ENCODE measurements at places on chromosomes 11 and 22.

DNA sequence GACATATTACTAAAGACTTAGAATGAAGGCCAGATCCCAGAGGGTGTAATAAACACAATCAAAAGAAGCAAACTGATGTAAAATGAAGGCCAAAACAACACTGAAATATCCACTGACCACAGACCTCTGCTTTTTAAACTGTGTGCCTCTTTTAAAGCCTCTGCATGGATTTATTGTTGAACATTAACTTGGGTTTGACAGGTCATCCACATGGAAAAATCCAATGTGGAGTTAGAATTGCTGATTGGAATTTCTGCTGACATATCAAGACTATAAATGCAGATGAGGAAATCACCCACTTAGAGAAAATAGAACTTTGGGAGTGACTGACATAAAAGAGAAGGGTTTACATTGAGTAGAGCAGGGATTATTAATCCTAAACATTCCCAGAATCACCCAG, 853.9 kb upstream of the RAG2 start:
- no peak for DNase-seq

DNA sequence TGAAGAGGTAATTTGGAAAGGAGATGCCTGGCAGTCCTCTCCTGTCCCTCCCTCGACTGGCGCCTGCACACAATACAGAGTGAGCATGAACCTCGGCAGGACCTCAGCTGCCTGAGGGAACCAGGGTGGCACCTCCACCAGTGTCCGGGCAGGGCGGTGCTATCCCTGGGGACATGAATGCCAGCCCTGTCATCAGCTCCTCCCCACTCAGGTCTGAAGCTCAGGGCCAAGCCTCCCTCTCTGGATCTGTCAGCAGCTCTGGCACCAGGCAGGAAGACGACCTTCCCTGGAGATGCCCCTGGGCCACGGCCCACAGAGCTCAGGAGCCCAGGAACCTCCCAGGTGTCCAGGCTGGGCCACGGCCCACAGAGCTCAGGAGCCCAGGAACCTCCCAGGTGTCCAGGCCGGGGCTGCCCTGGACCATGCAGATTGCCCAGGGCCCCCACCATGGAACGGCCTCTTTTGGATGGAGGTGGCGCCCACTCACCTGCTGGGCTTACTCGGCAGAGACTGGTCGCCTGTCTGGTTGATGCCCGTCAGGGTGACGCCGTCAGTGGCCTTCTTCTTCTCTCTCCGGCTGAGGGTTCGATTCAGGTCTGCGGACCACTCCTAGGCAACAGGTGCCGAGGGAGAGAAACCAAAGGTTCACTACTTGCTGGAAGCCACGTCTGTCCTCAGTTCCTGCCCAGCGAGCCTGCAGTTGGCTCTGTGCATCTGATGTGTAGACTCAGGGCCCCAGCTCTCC, 21.7 kb upstream of the ARFGAP3 start:
- no peak for DNase-seq

DNA sequence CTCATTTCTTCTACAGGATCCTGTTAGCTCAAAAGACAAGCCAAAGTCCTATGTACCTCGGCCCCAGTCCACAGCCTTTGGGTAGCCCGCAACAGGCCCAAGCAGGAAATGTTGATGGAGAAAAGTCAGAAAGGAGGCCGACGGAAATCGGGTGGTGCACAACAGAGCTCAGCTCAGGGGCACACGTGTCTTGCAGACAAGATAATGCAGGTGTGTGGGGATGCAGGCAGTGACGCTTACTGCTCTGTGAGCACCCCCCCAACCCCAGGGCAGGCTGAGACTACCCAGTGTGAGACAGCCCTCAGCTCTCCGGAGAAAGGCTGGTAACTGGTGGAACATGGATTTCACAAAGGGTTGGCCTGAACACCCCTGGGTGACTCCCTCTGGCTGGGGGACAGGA, 4.3 kb upstream of the PDE2A start:
- no peak for DNase-seq

GRCh38 chr11:1534682-1535081, 37.4 kb downstream of the DUSP8 start:
- no peak for DNase-seq

DNA sequence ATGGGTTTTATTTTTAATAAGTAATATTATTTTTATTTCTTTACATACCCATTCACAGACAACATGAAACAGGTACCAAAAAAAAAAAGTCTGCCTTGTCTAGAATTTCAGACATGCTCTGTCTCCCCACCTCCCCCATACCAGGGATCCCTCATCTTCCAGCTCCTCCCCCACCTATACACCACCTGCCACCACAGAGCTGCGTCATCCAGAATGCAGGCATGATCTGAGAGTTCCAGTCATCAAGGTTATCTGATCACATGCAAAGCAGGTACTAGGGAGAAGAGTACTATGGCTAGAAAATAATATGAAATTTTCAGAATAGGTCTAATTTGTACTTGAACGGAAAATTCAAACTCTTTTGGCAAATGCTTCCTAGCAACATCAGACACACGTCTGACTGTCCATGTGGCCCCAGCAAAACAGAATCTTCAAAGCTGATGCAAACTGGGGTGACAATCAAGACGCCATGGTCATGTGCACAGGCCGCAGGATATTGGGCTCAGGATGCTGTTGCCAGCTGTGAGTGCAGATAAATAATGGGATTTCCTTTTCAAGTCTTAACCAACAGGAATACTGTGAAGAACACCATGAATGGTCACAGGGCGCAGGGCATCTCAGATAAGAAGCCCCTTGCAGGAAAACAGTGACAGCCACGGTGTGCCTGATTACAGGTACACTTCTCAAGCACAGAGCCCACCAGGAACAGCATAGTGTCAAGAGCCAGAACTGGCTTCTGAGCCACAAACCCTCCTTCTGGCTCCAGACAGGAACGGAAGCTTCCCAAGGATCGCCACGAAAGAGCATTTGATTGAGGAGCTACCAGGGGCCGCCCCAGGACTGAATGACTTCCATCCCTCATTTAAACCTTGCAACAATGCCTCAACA, 169.5 kb downstream of the EFCAB6 start:
- DNase-seq, result no peak

DNA sequence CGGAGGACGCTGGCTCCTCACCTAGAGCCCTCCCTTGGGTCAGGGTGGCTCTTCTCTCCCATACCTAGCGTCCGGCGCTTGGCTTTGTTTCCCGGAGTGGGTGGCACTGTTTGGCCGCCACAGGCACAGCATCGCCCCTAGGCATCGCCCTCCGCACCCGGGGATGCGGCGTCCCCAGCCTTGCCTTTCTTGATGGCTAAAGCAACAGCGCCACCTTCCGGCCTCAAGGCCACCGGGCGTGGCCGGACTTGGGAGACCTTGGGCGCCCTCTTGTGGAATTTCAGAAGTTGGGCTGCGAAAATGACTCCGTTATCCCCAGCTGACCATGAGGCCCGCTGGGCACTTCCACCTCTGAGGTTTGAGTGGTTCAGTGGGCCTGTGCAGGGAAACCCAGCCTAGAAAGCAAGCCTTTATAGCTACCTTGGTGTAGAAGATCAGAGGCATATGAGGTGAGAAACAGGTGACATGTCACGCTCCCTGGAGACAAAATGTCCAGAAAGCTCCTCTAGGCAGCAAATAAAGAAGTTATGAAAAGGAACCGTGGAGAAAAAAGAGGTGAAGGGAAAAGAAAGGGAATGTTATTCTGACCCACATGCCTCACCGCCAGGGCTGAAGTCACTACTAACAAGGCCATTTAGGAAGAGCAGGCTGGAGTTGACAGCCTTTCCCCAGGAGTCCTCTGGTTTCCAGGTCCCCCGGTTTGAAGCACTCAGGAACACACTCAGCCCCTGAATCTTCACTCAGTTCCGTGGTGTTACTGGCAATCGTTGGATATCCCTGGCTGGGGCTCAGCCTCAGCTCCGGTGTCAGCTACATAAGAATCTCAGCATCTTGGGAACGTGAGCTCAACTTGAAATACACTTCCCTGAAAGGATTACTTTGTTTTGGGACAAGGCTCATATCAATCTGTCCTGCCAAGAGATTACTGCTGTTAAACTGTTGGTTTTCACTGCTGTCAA, 54.1 kb downstream of the SNX19 start:
- DNase-seq, result peak; percentile 13

DNA sequence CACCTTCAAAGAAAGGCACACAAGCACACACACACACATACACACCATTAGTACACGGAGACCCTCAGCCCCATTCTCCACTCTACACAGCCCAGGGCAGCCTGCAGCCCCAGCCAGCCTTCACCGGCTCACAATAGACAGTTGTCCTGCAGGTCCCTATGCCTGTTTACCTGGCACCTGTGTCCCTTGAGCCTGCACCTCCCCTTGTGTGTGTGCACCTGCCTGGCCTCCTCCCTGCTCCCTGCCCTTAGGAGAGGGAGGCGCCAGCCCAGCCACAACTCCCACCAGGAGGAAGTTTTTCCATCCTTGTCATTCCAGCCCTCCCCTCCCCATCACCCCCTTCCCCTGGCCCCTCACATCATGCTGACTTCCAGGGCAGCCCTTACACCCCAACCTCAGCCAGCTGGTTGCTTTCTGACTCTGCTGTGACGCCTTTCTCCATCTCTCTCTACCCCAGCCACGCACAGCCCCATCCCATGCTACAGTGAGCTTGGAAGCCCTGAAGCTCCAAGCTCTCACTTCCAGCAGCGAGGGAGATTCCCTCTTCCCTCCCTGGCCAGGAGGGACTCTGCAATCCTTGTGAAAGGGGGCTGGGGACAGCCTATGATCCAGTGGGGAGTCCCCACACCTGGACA, 4.4 kb downstream of the AHNAK start:
- no peak for DNase-seq

DNA sequence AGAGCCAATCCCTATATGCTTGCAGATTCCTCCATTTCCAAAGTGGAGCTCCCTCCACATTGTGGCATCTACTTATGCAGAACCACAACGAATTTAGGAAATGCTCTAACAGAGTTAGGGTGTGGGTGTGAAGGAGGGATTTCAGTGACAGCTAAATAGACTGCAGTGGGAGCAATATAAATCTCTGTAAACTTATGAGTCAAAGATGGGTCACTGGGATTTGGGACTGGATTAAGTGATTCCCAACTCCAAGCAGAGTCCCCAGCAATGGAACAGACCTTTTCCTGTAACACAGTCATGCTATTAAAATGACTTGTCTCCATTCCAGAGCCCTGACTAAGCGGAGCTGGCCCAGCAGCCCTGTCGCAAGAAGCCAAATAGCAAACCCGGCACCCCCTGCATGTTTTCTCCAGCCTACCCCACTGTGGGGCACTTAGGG, 36.6 kb downstream of the RPL27A start:
- DNase-seq, result no peak

- DNase-seq, result no peak
These were observed 92.0 kb downstream of the MUC15 start for GRCh38 chr11:26480041-26480440.

- DNase-seq, result no peak
These were observed 2.4 kb upstream of the PATE1 start for GRCh38 chr11:125743681-125744080.

GRCh38 chr22:44074337-44074984, 50.4 kb downstream of the PARVB start:
- DNase-seq, result no peak

- DNase-seq, result no peak
These were observed 5.5 kb downstream of the FOLR3 start for GRCh38 chr11:72141066-72141465.

- no peak for DNase-seq
These were observed 134.9 kb upstream of the ZC3H12C start for GRCh38 chr11:109958131-109958820.

DNA sequence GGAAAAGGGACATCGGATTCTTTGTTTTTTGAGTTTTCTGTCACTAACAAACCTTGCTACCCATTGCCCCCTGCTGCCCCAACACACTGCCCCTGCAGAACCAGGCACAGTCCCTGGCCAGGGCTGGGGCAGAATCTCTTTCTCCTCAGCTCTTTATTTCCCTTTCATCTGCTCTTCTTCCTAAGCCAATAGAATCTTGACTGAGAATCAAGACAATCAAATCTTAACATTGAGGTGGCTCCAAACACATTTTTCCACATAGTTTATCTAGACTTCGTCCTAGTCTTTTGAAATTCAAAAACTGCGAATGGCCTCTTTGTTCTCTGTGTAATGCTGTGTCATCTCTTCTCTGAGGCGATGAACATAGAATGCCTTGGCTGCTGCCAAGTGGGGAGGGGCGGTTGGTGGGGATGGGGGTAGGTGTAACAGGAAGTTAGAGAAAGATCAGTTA, 16.1 kb upstream of the NTM start:
- DNase-seq, result no peak

DNA sequence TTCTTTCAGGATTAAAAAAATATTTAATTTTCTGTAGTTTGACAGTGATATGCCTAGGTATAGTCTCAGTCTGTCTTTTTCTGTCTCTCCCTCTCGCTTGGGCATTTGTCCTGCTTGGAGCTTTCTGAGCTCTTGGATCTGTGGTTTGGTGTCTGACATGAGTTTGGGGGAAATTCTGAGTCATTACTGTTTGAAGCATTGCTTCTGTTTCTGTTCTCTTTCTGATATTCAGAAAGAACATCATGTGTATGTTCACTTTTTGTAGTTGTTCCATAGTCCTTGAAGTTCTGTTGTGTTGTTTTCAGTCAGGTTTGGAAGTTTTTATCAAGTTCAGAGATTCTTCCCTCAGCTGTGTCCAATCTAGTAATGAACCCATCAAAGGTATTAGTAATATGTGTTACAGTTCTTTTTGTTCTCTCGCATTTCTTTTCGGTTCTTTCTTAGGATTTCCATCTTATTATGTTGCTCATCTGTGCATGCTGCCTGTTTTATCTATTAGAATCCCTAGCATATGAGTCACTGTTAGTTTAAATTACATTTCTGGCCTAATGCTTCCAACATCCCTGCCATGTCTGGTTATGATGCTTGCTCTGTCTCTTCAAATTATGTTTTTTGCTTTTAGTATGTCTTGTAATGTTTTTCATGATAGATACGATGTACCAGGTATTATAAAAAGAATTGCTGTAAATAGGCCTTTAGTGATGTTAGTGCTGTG, 48.4 kb downstream of the DDX10 start:
- no peak for DNase-seq

Data from NCI-H187 treated with DMSO at 0.1 percent for 48 hours (cell line).